CD4-positive, alpha-beta memory T cell (primary cell): ENCODE measurements at places on chromosomes 1 and 21. TPM values are rescaled to one million over a fixed set of nuclear protein-coding genes. Genes with fewer than 3 reads are reported as not detected.

Gene CTXND2
- total RNA-seq, result not detected

GRCh38 chr1:33972676-33973395, 109.0 kb downstream of the HMGB4 start:
- DNase-seq, result no peak

DNA sequence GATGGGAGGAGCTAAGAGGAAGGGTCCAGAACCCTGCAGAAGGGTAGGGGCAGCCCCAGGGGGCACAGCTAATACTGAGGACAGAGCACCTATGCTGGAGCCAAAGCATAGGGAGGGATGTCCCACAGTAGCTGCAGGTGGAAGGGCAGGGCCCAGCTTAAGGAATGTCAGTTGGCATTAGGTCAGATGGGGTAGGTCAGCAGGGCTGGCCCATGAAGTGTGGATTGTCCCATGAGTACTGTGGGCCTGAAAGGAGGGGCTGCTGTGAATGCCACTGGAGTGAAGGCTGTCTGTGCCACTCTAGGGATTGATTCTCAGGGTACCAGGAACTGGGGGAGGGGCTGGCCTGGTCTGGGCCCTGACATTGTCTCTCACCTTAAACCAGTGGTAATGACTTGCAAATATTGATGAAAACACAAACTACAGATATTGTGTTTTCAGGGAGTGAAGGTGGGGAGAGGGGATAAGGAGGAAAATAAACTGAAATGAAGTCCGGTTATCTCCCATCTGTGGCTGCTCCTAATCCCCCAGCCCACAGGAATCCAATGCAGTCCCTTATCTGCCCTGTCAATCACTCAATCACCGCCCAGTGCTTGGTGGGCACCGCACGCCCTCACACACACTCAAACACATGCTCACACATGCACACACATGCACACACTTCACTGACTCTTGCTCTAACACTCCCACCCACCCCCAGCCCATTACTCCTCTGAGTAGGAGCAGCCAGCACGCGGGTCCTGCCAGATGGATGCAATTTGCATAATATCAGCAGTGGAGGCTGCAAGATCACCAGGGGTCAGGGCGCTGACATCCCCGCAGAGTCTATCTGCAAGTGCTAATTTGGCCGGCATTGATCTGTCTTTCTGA, 27.8 kb downstream of the DMAP1 start:
- DNase-seq, result no peak

GRCh38 chr1:41728403-41729202, 190.1 kb downstream of the HIVEP3 start:
- DNase-seq, result no peak

- peak; percentile 33 for DNase-seq
Observed at GRCh38 chr1:2801535-2802291, at the start of gene TTC34. TSS of gene TTC34 (minus strand) at chr1:2801693. CDS start at chr1:2800827, 866 bp downstream.

GRCh38 chr1:160056648-160057169, 13.3 kb downstream of the KCNJ10 start:
- no peak for DNase-seq

- peak; percentile 21 for DNase-seq
Observed at GRCh38 chr1:9420835-9421532, 118.3 kb upstream of the SLC25A33 start.

DNA sequence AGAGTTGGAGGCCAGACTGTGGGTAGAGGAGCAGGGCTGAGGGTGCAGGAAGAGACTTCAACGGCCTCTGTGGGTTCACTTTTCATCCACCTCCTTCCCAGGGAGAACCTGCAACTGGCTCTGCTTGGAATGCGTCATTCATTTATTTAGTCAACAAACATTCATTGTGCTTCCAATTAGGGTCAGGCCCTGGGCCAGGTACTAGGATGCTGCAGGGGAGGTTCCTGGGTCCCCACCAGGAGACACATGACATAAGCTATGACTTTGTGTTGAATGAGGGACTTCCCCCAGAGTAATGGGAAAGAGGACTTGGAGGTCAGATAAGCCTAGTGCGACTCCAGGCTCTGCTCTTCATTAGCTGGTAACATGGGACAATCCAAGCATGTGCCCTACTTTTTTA, 46.3 kb upstream of the RPL11 start:
- no peak for DNase-seq

DNA sequence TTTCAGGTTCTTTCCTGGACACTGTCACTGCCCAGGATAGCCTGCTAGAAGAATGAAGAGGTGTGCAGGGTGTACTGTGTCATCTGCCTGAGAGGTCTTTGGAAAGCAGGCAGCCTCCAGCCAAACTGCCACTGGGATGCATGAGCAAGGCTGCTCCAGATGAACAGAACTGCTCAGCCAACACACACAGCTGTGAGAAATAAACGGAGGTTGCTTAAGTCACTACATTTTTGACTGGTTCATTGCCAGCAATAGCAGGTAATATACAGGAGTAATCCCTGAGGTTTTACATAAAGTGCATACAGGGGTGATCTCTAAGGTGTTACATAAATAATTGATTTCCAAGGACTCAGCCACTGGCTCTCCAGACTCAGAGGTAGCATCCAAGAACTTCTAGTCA, 516.9 kb downstream of the BRINP3 start:
- no peak for DNase-seq

DNA sequence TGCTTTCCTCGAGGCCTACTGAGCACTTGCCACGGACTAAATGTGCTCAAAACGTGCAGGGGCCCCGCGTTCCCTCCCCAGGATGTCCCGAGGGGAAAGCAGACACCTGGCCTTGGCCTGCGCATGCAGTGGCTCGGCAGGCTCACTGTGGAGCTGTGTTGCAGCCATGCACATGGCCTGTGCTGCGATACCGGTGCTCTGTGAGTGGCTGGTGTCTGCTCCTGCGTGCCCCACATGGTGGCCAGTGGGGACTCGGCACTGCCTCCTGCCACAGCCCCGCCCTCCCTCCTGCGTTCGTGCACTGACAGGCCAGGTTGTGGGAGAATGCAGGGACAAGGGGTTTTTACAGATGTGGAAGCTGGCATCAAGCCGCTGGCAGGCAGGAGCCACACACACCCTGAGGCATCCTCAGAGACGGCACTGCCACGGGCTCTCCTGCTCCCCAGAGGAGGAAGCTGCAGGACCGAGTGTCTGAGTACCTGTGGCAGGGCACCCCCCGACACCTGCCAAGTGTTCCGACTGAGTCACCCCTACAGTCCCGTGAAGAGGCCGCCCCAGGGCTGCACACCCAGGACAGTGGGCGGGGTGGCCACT, 16.9 kb upstream of the PTTG1IP start:
- DNase-seq, result no peak

GRCh38 chr1:6756457-6756856, 28.8 kb upstream of the CAMTA1 start:
- no peak for DNase-seq

DNA sequence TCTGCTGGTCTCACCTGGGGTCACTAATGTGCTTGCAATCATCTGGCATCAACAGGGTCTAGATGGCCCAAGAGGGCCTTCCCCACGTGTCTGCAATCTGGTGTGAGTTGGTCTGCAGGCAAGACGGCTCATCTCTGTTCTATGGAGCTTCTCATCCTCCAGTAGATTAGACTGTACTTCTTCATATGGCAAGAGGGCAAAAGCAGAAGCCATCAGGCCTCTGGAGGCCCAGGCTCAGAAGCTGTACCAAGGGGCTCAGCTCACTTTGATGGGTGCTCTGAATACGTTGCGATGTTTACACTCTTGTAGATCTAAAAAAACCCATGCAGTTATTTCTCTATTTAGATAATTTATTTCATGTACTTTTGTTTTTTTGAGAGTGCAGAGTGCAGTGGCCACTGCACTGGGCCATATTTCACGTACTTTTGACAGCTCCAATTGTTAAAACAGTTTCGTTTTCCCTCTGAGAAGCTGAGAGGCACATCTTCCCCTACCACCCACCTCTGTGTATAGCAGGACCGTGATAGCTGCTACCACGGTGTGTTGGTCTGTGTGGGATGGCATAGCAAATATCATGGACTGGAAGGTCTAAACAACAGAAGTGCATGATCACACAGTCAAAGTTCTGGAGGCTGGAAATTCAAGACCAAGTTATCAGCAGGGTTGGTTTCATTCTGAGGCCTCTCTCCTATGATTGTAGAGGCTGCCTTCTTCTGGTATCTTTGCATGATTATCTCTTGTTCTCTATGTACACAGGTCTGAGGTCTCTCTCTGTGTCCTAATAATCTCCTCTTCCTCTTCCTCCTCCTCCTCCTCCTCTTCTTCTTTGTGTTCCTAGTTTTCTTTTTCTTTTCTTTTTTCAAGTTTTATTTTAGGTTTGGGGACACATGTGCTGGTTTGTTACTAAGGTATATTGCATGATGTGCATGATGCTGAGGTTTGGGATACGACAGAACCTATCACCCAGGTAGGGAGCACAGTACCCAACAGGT, 17.0 kb downstream of the CITED4 start:
- DNase-seq, result no peak

DNA sequence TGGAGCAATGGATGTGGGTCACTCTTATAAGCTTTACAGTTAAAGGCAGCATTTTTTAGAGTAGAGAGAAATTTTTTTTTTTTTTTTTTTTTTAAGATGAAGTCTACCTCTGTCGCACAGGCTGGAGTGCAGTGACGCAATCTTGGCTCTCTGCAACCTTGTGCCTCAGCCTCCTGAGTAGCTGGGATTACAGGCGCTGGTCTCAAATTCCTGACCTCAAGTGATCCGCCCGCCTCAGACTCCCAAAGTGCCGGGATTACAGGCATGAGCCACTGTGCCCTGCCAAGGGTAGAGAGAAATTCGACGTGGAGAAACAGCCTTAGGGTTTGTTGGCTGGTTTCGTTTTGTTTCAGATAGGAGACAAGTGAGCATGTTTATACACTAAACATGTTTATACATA, 594.2 kb upstream of the ADAMTS5 start:
- no peak for DNase-seq

GRCh38 chr1:100428160-100428559, 75.9 kb downstream of the CDC14A start:
- DNase-seq, result no peak
